H7 (cell line): ENCODE measurements at places on chromosomes 2 and 18. TPM values are rescaled to one million over a fixed set of nuclear protein-coding genes. Genes with fewer than 3 reads are reported as not detected.

LRRTM4 gene
- total RNA-seq = 3.6 and 5.7 TPM in 2 replicates

PLEK gene
- total RNA-seq = not detected in 2 replicates

TRIM43 gene
- total RNA-seq = not detected in 2 replicates

CFAP65 gene
- total RNA-seq = 0.11 TPM in 1 of 2 replicates, not detected in the other

TDRD15 gene
- total RNA-seq = not detected in 2 replicates

KYNU gene
- 0.31 and 1.9 TPM in 2 replicates for total RNA-seq

CSRNP3 gene
- 3.0 and 4.3 TPM in 2 replicates for total RNA-seq

SH2D6 gene
- total RNA-seq = not detected in 2 replicates

DSG1 gene
- 0.14 TPM in 1 of 2 replicates, not detected in the other for total RNA-seq

KCNE4 gene
- total RNA-seq = not detected in 2 replicates

MAB21L4 gene
- not detected in 2 replicates for total RNA-seq

NOP58 gene
- 70.7 and 95.9 TPM in 2 replicates for total RNA-seq

DNER gene
- total RNA-seq = 0.70 and 1.0 TPM in 2 replicates

ALMS1 gene
- total RNA-seq = 29.7 and 34.1 TPM in 2 replicates

MOGAT1 gene
- not detected in 2 replicates for total RNA-seq

TMEM17 gene
- 1.1 and 1.7 TPM in 2 replicates for total RNA-seq

PFN4 gene
- not detected in 2 replicates for total RNA-seq

TMEM163 gene
- 0.14 and 0.26 TPM in 2 replicates for total RNA-seq

TMEM127 gene
- 13.4 and 13.8 TPM in 2 replicates for total RNA-seq

RBKS gene
- 1.1 and 1.7 TPM in 2 replicates for total RNA-seq

OR6B3 gene
- total RNA-seq = not detected in 2 replicates

SERPINB7 gene
- not detected in 2 replicates for total RNA-seq

HOXD12 gene
- total RNA-seq = not detected in 2 replicates

TCF4 gene
- 38.0 and 48.3 TPM in 2 replicates for total RNA-seq

OXER1 gene
- total RNA-seq = 0.69 and 2.4 TPM in 2 replicates

C2orf81 gene
- total RNA-seq = 0.83 and 1.6 TPM in 2 replicates

CHST9 gene
- total RNA-seq = 2.7 and 3.8 TPM in 2 replicates

KLHL14 gene
- total RNA-seq = 2.5 and 7.4 TPM in 2 replicates

ERBB4 gene
- total RNA-seq = 0.78 and 5.7 TPM in 2 replicates

CCDC102B gene
- 2.3 and 5.3 TPM in 2 replicates for total RNA-seq

ARHGAP25 gene
- 4.1 and 6.3 TPM in 2 replicates for total RNA-seq

CAVIN2 gene
- 0.03 TPM in 1 of 2 replicates, not detected in the other for total RNA-seq

PSD4 gene
- 1.5 and 1.9 TPM in 2 replicates for total RNA-seq
